Posterior vena cava (tissue), 2 donors: ENCODE measurements at places on chromosomes 16 and 17. TPM values are rescaled to one million over a fixed set of nuclear protein-coding genes. Genes with fewer than 3 reads are reported as not detected.
A peak's percentile ranks its signal among the peaks of the same experiment; 100 is the strongest.

The MMP28 gene
- 8.8 TPM for total RNA-seq

- DNase-seq: no peak
Observed at GRCh38 chr16:63652091-63652490, 1469.8 kb downstream of the CDH11 start.

- peak; percentile 82 for DNase-seq
Observed at GRCh38 chr16:50305441-50306061, 39.2 kb downstream of the ADCY7 start.

DNA sequence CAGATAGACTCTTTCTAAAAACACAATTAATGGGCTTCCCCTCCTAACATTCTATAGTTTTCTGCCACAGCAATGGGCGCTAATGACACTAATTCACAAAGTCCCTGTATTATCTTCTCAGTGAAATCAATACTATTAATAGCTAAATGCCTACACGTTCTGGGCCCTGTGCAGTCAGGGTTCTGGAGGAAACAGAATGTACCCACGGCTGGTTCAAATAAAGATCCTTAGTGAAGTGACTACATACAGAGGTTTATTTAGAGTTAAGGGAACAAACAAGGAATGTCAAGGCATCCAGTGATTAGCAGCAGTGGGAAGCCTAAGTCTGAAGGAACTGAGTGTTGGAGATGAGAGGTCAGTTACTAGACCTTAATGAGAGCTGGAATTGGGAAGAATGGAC, 43.5 kb upstream of the MTMR4 start:
- no peak for DNase-seq

The SLC16A6 gene
- 1.9 TPM for total RNA-seq

GRCh38 chr17:13822700-13823099, 221.0 kb upstream of the HS3ST3A1 start:
- no peak for DNase-seq

GRCh38 chr16:1282324-1282973, 26.6 kb downstream of the TPSD1 start:
- DNase-seq: no peak

GRCh38 chr16:84497418-84498222, 6.8 kb downstream of the MEAK7 start:
- DNase-seq: peak; percentile 9

DNA sequence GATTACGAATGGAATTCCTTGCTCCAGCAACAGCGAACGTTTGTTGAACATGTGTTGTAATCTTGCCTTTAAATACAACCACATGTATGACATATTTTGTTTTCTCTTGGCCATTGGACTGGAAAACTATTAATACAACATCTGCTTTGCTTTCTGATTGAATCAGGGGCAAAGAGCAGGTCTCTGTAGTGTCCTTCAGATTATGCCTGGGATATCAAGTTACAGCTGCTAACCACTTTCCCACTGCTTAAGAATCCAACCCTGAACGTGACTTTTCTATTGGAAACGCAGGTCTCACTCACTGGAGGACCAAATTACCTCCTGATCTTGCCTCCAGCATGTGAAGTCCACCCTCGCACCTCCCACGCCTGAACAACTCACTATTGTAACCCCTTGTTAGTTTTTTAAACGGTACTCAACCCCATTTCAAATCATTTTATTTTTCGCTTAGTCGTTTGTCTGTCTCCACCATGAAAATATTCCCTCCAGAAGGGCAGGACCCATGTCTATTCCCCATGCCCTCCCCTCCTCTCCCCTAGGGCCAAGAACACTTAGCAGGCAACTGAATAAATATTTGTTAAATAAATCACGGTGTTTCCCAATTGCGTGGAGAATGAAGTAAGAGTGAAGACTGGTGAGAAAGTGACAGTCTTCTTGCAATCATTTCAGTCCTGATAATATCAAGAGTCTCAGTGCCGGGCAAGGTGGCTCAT, 57.4 kb upstream of the MRTFB start:
- no peak for DNase-seq

- no peak for DNase-seq
Observed at GRCh38 chr17:63445065-63445464, 1.0 kb downstream of the CYB561 start.

The ARHGDIG gene
- total RNA-seq: 0.38 TPM

DNA sequence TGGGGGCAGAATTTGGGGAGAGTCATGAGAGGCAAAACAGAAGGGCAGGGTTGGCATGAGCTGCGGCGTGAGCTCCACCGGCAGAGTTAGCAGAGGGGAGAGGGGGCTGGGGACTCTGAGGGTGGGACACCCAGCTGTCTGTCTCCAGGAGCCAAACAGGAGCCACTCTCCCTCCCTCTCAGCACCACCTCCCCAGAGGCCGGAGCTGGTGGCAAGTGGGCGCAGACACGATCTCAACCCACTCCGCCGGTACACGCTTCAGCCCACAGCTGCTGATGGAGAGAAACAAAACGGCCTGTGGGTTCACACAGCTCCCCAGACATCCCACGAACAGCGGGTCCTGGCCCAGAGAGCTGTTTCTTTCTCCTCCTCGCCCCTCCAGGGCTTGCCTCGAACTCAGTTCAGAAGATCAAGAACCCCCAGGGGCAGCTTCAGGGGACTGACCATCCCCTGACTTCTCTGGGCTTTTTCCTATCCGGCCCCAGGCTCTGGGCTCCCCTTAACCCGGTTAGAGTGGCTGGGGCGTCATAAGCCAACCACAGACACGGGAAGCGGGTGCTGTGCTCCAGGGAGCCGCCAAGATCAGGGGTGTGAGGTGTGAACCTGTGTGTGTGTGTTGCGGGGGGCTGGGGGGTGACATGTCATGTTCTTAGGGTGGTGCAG, 7.6 kb downstream of the RHBDF2 start:
- DNase-seq: no peak

The OR1A1 gene
- total RNA-seq: not detected

The OR2C1 gene
- not detected for total RNA-seq

GRCh38 chr17:20235747-20236146, 226.6 kb downstream of the SPECC1 start:
- no peak for DNase-seq

DNA sequence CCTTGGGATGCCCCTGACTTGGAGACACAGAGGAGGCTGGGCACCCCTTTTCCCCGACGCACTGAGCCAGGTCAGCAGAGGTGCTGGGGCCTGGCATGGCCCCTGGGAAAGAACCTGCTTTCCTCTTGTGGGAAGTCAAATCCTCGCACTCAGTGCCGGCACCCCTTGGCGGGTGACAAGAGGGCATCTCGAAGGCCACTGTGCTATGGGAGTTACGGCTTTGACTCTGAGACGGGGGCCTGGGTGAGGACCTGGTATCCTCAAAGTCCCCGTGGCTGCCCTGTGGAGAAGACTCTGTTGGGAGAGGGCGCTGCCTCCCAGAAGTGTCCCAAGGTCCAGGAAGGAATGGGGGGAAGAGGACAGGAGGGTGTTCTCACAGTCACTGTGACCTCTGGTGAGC, 117.0 kb downstream of the METRNL start:
- no peak for DNase-seq

DNA sequence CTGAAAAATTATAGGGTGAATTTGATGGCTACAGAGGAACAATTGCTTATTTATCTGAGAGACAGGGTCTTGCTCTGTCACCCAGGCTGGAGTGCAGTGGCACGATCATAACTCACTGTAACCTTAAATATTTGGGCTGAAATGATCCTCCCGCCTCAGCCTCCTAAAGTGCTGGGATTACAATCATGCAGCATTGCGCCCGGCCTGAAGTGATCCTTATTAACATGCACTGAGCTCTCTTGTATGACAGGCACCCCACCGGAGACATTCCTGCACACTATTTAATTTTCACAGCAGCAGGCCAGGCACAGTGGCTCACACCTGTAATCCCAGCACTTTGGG, 77.7 kb downstream of the CNGB1 start:
- peak; percentile 66 for DNase-seq

GRCh38 chr17:67021743-67022450, 22.5 kb upstream of the CACNG1 start:
- no peak for DNase-seq

DNA sequence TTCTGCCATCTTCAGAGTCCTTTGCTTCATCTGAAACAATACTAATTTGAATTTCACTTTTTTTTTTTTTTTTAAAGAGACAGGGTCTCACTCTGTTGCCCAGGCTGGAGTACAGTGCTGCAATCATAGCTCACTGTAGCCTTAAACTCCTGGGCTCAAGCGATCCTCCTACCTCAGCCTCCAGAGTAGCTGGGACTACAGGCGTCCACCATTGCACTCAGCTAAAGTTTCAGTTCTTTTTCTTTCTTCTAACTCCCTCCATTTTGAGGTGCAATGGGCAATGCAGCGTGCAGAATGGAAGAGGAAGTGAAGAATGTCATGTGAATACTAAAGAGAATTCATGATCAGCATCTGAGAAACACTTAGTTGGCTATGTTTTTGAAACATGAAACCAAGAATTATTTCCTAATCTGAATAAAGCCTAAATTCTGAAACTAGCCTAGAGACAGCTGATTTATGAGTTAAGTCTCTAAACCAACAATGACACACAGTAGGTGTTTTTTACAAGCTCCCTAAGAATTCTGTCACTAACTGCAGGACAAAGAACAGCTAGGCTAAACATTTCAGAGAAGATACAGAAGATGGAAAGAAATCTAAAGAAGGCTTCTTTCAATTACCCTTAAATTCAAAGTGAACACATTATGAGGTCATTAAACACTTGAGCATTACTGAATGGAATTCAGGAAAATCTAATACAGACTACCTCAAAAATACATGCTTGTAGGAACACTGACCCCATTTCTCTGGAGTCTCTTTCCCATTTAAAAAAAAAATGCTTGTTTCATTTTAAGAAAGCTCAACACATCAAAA, 21.0 kb downstream of the SNN start:
- DNase-seq: no peak

The CEMP1 gene
- total RNA-seq: not detected

The UNC119 gene
- total RNA-seq: 12.9 TPM

The KRTAP3-2 gene
- total RNA-seq: not detected

- DNase-seq: no peak
Observed at GRCh38 chr17:43698678-43699437, 37.1 kb upstream of the MEOX1 start.
